HuH-7.5 (cell line): ENCODE measurements at places on chromosomes 4 and X.

DNA sequence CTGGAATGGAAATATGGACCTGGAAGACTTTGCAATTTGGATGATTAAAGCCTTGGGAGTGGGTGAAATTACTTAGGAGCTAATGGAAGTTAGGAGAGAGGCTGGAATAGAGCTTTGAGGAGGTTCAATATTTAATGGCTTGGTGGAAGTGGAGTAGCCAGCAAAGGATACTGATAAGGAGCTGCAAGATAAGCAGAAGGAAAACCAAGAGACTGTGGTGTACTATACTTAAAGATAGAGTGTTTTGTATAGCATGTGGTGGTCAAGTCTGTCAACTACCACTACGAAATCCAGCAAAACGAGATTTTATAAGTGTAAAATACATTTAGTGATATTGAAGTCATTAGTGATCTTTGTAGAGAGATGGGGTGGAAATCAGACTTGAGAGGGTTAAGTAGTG, 54.0 kb upstream of the TMLHE start:
- no peak for DNase-seq

DNA sequence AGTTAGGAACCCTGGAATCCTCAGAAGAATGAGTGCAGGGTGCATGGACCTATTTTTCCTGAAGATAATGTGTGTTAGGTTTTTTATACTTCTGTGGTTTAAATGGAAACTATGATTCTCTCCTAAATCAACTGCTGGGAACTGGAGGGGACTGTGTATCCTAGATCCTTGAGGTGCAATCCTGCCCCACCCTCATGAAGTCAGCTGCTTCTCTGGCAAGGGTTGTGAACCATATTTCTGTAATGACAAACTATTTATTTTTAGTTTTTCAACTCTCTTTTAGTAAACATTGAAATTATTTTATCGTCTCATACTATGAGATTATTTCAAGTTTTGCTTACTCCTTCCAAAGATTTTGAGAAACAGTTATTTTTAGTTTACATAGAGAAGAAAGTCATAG, 25.8 kb upstream of the VEGFC start:
- DNase-seq, result no peak

GRCh38 chrX:131650637-131651410, 107.0 kb downstream of the OR13H1 start:
- no peak for DNase-seq

DNA sequence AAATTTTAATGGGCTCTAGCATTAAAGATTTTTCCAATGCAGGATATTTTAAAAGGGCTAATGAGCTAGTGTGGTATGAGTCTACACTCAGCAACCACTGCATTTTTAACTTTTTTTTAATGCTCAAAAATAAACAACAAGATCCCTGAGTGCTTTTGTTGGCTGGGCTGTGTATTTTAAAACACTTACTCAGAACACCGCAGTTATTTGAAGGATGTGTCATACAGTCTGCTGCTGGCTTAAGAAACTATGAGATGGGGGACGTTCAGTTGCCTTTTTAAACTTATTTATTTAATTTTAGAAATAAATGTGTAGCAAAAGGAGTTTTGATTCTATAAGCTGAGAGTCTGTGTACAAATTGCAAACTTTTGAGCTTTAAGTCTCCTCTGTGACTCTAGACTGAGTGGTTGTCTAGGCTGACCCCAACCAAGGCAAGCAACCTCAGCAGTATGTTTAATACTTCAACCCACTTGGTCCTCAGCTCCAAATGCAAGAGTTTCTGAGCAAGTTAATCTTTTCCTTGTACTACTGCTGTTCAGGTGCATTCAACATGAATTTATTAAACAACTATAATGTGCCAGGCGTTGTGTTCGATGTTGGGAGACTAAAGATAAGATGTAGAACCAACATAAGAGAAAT, 278.6 kb upstream of the DIPK2B start:
- no peak for DNase-seq

DNA sequence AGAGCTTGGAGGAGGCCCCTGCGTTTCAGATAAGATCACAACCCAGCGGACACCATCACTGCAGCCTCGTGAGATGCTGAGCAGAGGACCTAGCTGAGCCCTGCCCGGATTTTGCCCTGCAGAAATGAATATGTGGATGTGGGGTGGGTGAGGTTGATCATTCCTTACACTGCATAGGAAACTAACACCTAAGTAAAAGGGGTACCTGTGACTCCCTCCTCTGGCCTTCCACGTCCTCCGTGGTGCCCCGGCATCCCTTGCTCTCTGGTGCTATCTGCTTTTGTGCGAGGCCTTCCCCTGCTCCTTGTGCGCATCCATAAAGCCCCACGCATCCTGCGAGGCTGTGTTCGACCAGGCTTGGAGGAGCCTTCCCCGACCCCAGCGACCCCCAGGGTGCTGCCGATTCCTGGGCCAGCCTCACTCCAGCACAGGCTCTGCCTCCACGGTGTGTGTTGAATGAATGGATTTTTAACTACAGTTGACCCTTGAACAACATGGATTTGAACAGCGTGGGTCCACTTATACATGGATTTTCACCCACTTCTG, 25.6 kb upstream of the GPR78 start:
- no peak for DNase-seq

DNA sequence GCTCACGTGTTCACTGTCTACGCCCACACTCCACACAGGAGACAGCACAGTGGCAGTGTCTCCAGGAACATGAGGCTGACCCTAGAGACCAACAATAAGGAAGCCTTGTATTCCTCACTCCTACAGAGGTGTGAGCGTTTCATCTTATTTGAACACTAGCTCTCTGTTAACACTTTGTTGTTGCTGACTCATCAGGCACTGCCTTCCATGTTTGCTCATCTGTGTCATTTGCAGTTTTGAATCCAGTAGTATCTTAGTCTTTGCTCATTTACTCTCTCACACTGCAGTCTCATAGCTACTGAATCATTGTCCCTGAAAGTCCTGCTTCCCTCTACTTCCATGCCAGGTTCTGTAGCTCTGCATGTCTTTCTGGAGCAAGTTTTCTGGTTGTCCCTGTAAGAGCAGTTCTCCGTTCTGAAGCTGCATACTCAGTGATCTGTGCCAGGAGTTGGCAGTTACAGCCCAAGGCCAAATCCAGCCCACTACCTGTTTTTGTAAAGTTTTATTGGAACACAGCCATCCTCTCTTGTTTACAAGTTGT, 80.3 kb upstream of the DCLK2 start:
- DNase-seq, result no peak
